Immature natural killer cell (primary cell): ENCODE measurements at places on chromosomes 1 and 21.

DNA sequence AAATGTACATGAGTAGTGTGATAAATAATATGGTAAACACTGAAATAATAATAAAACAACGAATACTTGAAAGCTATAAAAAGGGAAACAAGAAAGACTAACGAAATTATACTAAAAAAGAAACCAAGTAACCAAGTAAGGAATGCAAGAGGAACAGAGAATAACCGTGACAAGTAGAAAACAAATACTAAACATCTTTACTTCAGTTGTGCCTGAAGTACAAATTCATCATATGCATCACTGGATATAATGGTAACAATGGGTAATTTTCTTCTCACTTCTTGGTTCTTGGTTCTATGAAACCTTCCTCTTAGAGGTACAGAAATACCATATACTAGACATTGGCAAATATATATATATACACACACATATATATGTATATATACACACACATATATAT, 1093.6 kb upstream of the B3GALT2 start:
- no peak for DNase-seq

GRCh38 chr1:195064358-195064757, 1543.9 kb downstream of the KCNT2 start:
- no peak for DNase-seq

DNA sequence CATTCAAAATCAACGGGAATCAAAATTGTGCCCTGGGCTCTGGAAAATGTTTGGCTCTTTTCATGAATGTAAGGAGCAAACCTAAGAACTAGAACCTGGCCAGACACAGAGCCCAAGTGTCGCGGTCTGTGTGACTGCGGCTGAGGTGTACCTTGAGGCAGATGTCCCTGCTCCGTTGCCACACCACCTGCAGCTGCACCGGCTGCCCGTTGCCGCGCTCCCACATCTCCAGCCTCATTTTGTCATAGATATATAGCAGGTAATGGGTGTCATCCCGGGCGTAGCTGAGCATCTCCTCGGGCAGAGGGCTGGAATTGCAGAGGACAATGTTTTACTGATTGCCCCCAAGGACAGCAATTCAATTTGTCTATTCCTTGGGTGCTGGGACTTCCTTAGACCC, 18.7 kb downstream of the EXOSC10 start:
- no peak for DNase-seq

GRCh38 chr1:59354709-59355337, 57.9 kb downstream of the FGGY start:
- no peak for DNase-seq

DNA sequence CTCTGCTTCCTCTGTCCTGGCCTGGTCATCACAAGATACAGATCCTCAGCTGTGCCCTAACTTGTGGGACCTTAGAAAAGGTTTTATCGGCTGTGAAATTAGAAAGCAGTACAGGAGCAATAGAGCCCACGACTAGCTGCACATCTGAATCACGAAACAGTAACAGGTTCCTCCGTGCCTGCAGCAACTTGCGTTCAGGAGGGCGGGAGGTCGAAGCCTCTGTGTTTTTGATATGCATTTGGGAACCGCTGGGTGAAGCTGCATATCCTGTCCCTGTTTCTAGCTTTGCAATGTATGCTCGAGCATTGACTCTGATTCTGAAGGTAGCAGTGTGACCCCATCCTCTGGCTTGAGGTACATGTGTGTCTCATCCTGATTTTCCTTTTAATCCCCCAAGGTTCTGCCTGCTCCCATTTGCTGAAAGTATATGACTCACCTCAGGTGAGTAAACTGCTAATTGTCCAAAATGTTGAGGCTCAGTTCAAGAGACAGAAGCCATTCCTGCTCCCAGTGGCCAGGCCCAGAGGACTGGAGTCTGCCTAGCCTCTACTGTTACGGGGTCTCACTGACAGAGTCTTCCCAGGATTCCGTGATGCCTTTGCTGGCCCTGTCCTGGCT, 44.3 kb downstream of the SCCPDH start:
- no peak for DNase-seq

DNA sequence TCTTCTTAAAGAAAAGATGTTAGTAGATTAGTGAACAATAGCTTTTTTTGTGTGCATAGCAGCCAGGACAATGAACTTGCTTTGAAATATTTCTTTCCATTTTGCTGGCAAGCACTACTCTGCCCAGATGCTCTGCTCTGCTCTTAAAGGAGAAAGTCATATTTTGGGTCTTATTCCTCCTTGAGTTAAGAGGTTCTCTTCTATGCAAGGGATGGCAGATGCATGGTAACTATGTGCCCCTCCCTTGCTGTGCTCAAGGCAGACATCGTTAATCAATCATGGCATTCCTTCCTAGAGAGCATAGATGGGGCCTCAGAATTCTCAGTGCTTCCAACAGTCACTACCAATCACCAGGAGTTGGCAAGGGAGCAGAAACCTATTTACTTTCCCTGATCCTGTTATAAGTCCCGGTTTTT, 27.6 kb downstream of the NIPAL3 start:
- DNase-seq, result no peak

GRCh38 chr1:11479375-11479979, 522 bp downstream of the DISP3 start:
- DNase-seq, result no peak

- no peak for DNase-seq
Observed at GRCh38 chr1:19160831-19161230, 49.2 kb downstream of the UBR4 start.

- no peak for DNase-seq
Observed at GRCh38 chr1:63988941-63989340, 214.5 kb upstream of the UBE2U start.

DNA sequence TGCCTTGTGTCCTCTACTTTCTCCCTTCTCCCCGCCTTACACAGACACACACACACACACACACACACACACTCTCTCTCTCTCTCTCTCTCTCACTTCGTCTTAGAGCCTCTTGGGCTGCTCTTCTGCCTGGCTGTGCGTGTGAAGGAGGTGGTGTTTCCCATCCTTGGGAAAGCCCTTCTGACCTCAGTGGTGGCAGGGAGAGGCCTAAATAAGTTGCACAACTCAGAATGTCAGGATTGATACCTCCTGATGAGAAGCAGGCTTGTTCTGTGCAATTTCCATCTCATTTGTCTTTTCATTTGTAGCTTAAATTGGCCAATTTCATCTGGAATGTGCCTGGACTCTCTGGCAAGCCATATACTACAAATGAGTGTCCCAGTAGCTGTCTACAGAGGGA, 25.0 kb downstream of the LRRN2 start:
- no peak for DNase-seq

- DNase-seq, result peak; percentile 45
Observed at GRCh38 chr1:21175670-21176581, 771 bp downstream of the EIF4G3 start.

DNA sequence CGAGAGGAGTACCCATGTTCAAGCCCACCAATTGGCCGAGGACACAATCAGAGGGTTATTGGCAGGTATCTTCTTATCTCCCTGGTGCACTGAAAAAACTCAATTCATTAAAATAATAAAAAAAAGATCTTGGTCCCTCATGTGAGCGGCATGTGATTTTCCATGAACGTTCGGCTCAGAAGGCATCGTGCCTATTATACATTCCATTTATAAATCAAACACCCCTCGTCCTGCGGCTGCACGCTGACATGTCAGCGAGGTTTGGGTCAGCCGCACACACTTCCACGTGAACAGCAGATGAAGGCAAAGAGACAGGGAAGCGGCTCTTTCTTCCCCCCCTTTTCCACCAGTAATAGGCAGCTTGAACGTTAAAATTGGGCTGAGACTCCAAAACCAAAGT, 31.3 kb upstream of the SMYD2 start:
- DNase-seq, result no peak

DNA sequence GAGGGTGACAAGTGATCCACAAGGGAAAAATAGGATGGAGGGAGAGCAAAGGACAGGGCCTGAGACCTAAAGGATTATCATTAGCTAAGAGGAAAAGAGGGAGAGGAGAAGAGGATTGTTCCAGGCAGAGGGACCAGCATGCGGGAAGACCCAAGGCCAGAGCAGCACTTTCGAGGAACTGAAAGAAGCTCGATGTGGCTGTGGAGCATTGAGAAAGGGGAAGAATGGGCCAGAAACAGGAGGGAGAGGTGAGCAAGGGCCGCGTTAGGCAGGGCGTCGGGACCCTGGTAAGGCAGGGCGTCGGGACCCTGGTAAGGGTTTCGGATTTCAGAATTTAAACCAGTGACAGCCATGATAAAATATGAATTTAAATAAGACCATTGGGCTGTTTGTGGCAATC, 22.8 kb upstream of the CSF1 start:
- no peak for DNase-seq

- DNase-seq, result no peak
Observed at GRCh38 chr21:34513129-34513675, 1.2 kb upstream of the KCNE1 start.

DNA sequence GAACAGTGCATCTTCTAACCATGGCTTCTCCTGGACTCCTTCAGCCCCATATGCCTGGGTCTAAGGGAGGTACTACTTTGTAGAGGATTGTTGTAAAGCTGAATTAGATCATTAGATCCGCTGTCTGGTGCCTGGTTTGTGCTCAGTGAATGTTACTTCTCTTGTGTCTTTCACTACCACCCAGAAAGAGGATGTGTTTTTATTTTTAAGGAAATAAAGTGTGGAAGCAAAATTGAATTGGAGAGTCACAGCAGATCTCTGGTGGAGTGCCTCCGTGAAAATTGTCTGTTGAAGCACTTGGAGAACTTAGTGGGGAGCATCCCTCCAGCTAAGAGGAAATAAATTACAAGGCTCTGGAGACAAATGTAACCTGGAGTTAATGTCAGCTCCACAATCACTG, 101.8 kb upstream of the ARTN start:
- no peak for DNase-seq

DNA sequence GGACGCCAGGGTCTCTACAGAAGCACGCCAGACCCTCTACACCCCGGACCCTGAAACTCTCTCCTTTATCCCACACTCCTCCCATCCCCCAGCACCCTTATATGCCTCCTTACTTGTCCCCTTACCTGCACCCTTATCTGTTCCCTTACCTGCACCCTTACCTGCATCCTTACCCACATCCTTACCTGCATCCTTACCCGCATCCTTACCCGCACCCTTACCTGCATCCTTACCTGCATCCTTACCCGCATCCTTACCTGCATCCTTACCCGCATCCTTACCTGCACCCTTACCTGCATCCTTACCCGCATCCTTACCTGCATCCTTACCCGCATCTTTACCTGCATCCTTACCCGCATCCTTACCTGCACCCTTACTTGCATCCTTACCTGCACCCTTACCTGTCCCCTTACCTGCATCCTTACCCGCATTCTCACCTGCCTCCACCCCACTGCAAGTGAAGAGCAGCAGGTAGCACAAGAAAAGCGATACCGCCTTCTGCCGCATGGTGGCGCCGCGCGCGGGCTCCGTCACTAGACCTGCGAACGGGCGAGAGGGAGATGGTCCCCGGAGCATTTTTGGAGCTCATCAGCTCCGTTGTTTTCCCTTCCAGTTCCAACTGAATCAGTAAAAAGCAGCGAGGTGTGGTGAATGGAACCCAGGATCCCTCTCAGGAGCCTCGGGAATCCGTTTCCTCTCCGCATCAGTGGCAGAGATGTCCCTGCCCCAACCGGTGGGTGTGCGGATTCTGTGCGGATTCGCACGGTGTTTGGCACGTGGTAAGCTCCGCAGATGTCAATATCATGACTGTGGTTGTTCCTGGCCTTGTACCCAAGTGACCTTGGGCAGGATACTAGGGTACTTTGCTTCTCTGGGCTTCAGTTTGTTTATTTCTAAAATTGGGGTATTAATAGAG, 2.9 kb downstream of the IFI6 start:
- DNase-seq, result peak; percentile 81
